Thyroid gland (tissue), 4 donors: ENCODE measurements at places on chromosomes 5 and 9. TPM values are rescaled to one million over a fixed set of nuclear protein-coding genes. Genes with fewer than 3 reads are reported as not detected.

- DNase-seq: no peak
These were observed 13.5 kb downstream of the ARL14EPL start for GRCh38 chr5:116045821-116046220.

GRCh38 chr5:126253406-126253805 lies 169.8 kb upstream of the GRAMD2B start:
- no peak for DNase-seq

The KCNN2 gene
- 0.34 TPM for total RNA-seq

DNA sequence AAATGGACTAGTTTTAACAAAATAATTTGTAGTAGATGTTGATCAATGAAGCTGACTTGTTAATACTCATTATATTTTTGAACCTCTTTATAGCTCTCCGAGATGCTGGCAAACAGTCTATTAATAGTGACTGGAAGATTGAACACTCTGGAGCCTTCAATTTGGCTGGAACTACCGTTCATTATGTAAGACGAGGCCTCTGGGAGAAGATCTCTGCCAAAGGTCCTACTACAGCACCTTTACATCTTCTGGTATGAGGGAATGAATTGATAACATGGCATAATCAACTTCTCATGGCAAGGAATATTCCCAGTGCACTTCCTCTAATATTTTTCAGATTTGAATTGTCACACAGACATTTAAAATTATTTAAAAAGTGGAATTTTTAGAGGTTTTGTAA lies 68.2 kb upstream of the MINAR2 start:
- DNase-seq: no peak

The DMRT2 gene
- not detected for total RNA-seq

GRCh38 chr9:117958726-117959125 lies 254.5 kb downstream of the TLR4 start:
- no peak for DNase-seq

- no peak for DNase-seq
These were observed 129.3 kb upstream of the IER5L start for GRCh38 chr9:129307227-129307970.

The FGF18 gene
- total RNA-seq: 1.4 TPM

DNA sequence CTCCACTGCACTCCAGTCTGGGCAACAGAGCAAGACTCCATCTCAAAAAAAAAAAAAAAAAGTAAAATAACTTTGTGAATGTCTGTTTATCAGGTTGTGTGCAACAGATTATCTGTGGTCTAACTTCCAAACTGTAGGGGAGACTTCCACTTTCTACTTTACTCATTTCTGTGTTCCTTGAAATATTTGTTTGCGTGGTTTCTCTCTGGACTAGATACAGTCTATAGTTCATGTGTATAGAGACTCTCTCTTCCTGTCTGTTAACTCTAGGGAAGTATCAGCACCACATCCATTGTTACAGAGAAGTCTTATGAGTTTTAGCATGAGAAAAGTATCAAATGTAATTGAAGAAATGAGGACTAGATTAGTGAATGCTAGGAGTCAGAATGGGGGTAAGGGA lies 168.3 kb downstream of the LPAR1 start:
- no peak for DNase-seq

The CTXN3 gene
- not detected for total RNA-seq
